ENCODE measurements at places on chromosomes 1 and 21.
A peak's percentile ranks its signal among the peaks of the same experiment; 100 is the strongest.

GRCh38 chr1:202164271-202165037, 4.1 kb upstream of the PTPN7 start:
- DNase-seq: peak; percentile 82

- DNase-seq: no peak
Measured at GRCh38 chr1:229579059-229579673, 20.7 kb upstream of the ABCB10 start.

DNA sequence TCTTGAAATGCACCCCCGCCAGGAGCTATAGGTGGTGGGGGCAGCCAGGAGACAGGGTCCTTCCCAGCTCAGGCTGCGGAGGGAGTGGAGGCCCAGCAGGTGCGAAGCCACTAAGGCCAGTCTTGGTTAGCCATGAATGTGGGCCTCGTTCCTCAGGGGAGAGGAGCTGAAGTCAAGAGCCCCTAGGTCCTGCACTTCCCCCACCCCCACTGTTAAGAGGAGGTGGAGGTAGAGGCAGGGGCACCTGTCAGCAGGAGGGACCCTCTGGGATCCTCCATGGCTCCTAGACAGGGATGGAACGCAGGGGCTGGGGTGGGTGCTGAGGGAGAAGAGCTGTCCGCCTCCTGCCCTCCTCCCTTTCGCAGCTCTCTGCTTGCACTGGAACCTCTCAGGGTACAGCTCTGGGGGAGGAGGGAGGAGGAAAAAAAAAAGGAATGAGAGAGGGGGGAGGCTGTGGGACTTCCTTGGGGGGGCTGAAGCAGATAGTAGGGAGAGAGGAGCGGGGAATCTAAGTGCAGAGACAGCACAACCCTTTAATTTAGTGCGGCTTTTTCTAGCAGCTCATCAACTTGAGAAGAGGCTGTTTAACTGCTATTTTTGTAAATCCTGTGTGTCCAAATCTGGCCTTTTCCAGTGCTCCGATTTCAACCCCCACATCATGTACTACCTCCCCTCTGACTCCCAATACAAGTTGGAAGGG, 37.0 kb downstream of the MATN1 start:
- no peak for DNase-seq

- no peak for DNase-seq
Measured at GRCh38 chr1:31647106-31647505, 2.4 kb upstream of the PEF1 start.

DNA sequence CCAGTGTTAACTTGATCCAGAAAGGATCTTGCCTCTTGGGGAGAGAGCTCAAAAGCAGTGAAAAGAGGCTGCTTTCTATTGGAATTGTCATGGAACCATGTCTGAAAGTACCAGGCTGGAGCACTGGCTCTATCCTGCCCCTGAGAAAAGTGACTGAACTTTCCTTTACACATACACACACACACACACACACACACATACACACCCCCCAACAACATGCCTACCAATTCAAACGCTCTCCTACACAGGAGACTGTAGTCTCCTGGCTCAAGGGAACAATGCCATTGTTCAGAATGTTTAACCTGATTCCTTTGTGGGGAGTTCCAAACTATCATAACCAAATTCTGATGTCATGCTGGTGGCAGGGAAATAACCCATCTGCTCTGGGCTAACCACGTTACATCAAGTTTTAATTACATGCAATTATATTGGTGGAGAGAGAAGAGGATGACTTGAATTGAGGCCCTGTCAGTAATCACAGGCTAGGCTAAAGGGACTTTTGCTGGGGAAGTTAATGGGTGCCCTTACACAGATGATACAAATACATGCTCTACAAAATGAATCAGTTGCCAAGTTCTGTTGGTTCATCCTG, 52.3 kb upstream of the DUSP10 start:
- DNase-seq: no peak

DNA sequence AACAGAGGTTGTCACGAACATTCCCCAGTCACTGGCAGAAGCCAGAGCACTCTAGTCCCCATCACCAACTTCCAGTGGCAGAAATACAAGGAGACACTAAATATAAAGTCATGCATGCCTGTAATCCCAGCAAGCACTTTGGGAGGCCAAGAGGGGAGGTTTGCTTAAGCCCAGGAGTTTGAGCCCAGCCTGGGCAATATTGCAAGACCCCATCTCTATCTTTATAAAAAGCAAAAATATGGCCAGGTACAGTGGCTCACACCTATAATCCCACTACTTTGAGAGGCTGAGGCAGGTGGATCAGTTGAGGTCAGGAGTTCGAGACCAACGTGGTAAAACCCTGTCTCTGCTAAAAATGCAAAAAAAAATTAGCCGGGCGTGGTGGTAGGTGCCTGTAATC, 6.4 kb downstream of the CYB5RL start:
- no peak for DNase-seq

GRCh38 chr1:212062832-212063438, 27.4 kb downstream of the DTL start:
- no peak for DNase-seq

DNA sequence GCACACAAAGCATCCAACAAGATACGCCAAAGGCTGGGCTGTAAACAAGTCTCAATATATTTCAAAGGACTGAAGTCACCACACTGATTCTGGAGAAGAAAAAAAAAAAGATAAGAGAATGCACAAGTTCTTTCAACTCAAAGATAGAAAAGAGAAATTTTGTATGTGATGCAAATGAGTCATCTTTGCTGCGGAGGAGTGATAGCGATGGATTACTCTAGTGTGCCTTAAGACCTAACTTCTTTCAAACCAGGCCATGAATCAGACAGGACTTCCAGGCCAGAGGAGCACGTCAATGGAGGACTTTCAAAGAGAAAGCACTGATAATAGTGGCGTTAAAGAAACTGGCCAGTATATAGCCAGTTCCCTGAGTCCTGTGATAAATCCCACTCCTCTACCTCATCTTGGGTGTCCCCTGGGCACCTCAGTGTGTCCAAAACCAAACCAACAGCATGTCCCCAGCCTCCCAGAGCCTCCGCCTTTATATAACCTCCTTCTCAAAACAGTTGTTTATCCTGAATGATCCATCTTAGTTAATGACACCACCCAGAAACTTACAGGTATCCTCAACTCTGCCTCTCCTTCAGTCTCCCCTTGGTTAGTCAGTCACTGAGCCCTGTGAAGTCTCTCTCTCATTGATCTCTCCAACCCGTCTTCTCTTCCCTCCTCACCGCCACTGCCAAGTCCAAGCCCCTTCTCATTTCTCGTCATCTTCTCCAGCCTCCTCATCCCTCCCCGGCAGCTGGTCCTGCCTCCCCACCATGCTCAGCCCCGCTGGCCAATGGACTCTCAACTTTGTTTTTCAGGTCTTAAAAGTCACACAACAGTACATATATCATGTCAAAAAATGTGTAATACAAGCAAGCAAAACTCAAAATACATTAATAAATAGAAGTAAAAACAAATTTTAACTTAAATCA, 47.2 kb upstream of the IFFO2 start:
- no peak for DNase-seq

- DNase-seq: no peak
Measured at GRCh38 chr1:13751458-13751871, 51.5 kb downstream of the PRDM2 start.

- DNase-seq: no peak
Measured at GRCh38 chr1:93015590-93015989, 54.3 kb upstream of the DIPK1A start.

DNA sequence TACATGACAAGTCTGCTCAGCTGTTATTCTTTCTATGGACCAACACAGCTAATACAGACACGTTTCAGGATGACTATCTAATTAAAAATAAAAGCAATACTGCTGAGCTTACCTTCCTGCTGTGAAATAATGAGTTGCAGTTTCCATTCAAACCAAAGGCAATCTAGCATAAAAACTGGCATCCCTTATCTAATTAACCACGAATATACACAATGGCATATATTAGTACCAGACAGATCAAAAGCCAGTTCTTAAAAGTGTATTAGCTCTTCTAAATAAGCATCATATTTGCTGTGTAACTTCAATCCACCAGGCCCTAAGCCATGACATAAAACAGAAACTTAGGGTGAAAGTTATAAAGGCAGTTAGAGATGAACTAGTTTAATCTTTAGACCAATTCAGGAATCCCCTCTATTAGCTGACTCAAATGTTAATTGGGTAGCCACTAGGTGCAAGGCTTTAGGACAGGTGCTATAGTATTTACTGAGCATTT, 20.6 kb downstream of the TESK2 start:
- DNase-seq: no peak

GRCh38 chr1:95095833-95096217, 21.3 kb upstream of the TLCD4 start:
- no peak for DNase-seq

- no peak for DNase-seq
Measured at GRCh38 chr21:38761531-38761930, 44.2 kb upstream of the ETS2 start.

DNA sequence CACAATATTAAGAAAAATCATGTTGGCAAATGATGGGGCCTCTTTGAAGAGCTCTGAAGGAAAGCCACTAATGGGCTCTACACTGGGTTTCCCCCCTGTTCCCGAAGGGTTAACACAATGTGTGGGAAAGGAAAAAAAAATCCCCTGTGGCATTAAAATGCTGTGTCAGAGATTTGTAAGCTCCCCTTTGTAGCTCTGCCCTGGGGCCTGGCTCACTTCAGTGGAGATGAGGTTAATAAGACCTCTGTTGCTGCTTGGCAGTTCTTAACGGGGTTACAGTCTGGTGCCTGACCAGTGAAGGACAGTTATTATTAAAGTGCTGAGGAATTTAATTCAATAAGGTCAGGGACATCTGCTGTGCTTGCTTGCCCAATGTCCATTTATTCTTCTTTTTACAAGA, 129.7 kb upstream of the UBE2U start:
- DNase-seq: no peak

DNA sequence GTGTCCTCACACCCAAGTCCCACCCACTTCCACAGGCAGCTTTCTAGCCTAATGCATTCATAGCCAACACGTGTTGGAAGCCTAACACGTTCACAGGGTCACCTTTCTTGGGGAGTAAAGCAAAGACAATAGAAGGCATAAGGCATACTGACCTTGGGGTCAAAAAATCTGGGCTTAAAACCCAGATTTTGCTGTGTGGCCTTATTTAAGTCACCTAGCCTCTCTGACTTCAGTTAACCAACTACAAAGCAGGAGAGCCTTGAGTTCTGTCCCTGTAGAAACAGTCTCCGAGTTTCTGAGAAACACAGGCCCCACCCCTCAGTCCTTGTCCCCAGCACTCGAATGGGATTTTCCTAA, 1.4 kb downstream of the TNNT2 start:
- no peak for DNase-seq

- no peak for DNase-seq
Measured at GRCh38 chr1:27057801-27058625, 45.4 kb upstream of the TENT5B start.

DNA sequence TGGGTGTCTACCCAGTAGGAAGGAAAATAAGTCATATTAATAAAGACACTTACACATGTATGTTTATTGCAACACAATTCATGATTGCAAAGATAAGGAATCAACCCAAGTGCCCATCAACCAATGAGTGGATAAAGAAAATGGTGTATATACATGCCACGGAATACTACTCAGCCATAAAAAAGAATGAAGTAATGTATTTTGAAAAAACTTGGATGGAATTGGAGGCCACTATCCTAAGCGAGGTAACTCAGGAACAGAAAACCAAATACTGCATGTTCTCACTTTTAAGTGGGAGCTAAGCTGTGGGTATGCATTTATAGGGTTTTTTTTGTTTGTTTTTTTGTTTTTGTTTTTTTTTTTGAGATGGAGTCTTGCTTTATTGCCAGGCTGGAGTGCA, 49.1 kb downstream of the VANGL2 start:
- no peak for DNase-seq

GRCh38 chr1:87902830-87903229, 574.1 kb downstream of the LMO4 start:
- DNase-seq: no peak

DNA sequence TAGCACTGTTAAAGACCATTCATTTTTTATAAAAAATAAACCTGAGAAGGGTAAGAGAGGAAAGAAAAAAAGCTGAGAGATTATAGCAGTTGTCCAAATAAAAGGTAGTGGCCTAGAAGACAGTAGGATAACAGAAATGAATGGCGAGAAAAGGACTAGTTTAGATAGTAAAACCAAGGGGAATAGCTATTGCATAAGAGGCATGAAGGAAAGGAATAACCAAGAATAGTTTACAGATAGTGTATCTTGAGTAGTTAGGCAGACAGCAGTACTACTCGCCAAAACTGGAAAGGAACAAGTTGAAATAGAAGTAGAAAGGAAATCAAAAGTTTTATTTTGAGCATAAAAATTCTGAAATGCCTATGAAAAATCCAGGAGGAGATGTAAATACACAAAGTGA, 70.5 kb downstream of the EIF4G3 start:
- no peak for DNase-seq

DNA sequence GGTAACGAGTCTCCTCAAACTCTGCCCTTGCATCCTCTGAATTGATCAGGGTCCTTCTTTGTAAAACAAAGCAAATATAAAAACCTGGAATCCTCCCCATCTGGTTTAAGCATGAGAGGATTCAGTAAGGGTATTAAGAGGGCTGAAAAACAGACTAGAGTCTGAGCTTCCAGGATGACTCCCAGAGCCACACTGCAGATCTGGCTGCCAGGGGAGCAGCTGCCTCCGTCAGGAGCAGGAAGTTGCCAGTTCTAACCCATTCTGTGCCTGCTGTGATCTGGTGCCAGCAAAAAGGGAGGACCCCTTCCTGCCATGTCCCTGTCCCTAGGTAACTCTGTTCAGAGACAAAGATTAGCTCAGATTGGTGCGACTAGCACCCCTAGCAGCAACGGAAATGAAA, 27.5 kb downstream of the SERTAD4 start:
- DNase-seq: no peak

- no peak for DNase-seq
Measured at GRCh38 chr1:201486187-201486586, 17.2 kb upstream of the PHLDA3 start.

- no peak for DNase-seq
Measured at GRCh38 chr1:67840449-67840848, 7.2 kb upstream of the GNG12 start.

DNA sequence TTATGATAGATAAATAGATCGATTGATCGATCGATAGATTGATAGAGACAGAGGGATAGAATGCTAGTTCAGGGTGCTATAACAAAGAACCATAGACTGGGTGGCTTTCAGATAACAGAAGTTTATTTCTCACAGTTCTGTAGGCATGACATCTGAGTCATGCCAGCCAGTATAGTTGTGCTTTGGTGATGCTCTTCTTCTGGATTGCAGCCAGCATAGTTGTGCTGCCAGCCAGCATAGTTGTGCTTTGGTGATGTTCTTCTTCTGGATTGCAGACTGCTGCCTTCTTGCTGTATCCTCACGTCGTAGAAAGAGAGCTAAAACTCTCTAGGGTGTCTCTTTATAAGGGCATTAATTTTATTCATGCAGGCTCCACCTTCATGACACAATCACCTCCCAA, 860.8 kb downstream of the BRINP3 start:
- no peak for DNase-seq

Data from T-helper 22 cell (primary cell).